CD4-positive, alpha-beta T cell treated with Interferon gamma for 1 hour (primary cell): ENCODE measurements at places on chromosomes 5 and 9.

- no peak for DNase-seq
Measured at GRCh38 chr9:110124439-110124838, 83.5 kb downstream of the C9orf152 start.

DNA sequence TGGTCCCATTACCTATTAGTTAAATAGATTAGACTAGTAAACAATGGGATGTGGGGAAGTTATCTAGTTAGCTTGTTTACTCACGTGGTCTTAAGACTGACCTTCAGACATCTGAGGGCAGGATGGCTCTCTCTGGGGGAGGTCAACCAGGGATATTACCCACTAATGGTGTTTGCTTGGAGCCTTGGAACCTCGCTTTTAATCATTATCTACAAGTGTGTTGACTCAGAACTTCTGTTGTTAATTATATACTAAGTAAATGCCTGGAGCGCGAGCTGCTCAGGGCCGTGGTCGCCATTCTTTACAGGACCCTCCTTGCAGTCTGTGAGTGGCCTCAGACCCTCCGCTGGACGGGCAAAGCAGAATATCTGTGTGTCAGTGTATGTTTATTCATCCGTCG is 48.5 kb upstream of the ZNF354A start:
- no peak for DNase-seq

GRCh38 chr9:126147186-126147935 is 179.3 kb upstream of the MVB12B start:
- DNase-seq = no peak

DNA sequence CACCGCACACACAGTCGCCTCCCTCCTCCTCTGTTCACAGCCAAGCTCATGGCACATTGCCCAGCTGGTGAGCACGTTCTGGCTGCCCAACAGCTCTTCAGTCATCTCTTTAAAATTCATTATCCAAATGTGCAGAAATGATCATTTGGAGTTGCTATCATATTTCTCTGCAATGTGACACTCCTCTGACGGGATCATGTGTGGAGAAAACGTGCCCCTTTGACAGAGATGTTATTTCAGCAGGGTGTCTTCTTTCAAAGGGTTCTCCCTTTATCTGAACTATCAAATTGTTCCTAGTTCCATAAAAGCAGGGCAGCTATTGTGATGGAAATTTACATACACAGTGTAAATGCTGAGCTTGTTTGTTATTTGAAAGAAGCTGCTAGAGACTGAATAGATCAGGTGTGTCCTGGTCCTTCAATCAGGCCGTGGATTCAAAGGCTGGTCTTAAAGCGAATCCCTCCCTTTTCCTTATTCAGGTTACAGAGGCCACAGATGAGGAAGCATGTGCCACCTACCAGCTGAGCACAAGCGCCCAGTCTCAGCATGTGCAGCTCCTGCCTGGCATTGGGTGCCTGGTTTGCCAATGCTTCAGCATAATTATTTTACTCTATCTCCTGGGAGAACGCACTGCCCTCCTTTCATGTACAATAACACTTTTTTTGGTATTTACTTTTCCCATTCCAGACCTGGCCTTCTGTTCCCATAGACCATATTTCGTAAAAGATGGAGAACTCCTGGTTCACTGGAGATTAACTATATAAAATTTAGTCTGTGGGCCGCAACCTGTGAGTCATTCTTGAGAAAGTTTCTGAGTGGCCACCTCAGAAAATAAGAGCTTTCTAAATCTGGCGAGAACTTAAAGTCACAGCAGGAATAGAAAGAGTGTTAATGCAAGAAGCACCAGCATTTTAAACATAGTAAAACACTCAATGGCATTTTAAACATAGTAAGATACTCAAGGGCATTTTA is 433.7 kb downstream of the ENC1 start:
- no peak for DNase-seq

DNA sequence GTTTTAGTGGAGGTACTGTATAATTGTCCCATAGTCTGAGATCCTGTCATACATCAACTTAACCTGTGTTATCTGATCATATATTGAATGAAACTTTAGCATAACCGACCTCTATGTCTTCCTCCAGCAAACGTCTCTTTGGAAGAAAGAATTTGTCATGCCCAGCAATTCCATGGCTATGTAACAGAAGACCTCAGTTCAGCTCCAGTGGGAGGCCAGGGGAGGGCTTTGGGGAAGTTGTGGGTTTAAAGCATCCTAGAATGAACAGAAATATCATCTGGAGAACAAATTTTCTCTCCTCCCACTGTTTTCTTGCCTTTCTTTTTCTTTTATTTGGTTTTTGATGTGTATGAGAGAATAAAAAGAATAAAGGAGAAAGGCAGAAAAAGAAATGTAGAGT is 164.5 kb downstream of the GAS1 start:
- no peak for DNase-seq

DNA sequence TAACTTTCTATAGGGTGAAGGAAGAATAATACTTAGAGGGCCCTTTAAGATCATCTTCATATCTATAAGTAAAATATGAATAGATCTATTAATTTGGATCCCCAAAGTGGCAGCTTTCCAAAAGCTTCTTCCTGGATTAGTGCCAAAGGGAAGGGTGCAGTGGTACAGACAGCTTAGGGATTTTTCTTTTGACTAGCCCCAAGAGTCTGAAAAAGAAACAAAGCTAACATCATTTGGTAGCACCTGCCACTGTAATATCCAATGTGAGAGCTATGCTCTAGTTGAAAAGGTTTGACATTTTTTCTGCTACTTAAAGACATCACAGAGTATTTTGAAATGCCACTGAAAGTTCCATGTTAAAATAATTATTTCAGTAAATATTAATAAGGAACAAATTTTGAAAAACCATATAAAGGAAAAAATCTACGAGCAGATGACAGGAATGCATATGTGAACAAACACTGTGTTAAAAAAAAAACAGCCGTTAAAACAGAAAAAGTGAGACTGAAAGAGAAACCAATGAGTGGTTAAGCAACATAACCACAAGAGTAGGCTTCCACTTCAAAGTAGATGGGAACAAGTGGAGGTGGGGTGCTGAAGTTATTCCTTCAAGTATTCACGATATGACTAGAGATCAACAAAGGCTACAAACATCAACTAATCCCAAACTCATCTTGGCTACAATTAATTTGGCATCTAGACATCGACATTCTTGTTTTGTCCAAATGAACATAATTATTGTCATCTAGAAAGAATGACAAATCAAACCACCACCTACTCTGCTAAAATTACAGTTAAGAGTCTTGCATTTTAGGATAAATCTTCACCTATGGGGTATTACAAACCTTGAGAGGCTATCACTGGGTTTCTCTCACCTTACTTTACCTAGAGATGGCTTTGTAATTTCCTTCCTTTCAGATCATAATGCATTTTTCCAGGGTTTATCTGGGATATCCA is 137.5 kb downstream of the CPLANE1 start:
- DNase-seq = no peak

DNA sequence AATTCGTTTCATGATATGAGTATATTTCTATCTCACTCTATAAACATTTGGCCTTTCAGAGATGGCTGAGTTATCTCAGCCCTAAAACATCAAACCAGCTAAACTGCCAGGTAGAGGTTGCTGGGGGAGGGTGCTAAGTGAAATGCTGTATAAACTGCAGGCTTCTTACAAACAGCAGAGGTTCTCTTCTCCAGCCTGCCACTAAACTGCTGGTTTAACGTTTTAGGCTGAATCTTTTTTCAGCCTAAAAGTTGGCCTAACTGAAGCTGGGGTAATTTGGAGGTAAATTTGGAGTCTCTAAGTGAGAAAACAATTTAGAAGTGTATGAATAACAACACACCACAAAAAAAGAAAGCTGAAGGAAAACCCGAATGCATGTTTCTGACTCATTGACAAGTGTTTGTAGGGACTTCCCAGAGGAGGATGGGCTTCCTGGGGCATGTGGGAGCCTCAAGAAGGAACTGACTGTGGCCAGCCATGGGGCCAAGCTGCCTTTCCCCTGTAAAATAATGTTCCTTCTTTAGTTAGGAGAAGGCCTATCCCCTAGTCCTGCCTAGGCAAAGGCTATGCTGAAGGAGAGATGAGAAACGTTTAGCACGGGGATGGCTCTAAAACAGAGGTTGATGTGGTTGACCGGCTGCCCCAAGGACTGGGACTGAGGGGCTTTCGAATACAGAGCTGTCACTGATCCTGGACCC is 44.3 kb downstream of the SLC28A3 start:
- DNase-seq = peak; percentile 20

- no peak for DNase-seq
Measured at GRCh38 chr5:29051509-29051908, 2013.1 kb upstream of the CDH9 start.

DNA sequence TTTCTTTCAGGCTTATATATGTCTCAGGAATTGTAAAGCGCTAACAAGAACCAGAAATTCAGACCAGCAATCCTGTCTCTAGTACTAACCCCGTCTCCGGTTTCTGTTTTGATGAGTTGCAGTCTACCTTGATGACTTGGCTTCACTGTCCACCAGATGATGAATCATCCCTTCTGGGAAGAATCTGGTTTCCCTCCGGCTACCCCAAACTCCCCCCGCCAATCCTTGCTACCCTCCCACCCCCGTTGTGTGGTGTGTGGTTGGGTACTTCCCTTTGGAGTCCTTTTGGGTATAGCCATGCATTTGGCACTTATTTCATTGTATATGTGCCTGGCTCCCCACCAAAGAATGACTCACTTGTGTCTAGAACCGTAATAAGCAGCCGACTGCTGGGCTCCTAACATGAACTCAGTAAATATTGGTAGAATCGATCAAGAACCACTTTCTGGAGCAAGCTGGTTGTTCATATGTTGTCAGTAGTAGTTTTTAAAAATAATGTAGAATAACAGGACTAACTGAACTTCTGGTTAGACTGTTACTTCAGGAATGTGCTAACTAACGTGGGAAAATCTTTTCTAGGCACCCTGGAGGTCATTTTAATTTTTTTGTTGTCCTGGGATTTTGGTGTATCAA is 8.3 kb upstream of the TGFBI start:
- DNase-seq = peak; percentile 70

- DNase-seq = no peak
Measured at GRCh38 chr5:961002-961710, 47.4 kb upstream of the NKD2 start.

DNA sequence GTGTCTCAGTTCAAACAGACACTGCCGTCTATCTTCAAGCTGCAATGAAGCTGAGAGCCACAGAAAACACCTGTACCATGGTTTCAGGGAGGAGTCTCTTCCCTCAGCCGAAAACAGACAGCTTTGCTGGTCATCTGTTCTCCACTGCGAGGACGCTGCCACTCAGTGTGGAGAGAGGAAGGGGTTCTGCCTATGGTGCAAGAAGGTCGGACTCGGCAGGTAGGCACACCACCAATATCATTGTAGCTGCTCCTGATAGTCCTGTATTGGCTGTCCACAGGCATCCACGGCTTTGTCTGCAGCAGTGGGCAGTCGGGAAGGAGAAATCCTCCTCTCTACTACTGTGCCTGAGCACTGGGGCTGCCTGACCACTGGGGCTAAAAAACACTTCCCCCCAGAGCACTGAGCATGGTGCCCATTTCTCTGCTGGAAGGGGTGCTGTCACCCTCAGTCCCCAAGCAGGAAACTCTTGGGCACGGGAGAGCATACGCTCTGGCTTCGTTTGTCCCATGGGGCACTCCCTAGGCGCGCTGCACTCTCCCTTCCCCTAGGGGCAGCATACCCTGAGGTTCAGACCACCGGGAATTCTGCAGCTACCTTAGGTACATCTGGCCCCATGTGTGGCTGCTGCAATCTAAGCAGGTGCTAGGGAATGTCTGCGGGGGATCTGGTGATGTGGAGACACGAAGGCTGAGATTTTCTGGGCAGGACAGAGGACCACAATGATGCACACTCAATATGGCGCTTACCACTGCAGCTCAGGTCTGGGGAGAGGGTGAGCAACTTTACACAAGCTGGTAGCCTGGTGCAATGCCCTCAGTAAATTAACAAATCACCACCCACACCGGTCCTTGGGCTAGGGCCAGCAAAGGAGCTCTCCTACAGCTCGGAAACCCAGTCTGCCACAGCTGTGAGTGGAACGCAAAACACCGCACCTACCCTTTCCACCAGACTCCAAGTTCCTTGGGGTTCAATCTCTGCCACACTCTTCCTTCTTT is 880.9 kb upstream of the SEMA6A start:
- no peak for DNase-seq

- DNase-seq = no peak
Measured at GRCh38 chr9:97518909-97519307, 17.4 kb downstream of the TMOD1 start.

GRCh38 chr5:131194725-131195124 is 24.0 kb downstream of the LYRM7 start:
- DNase-seq = no peak

DNA sequence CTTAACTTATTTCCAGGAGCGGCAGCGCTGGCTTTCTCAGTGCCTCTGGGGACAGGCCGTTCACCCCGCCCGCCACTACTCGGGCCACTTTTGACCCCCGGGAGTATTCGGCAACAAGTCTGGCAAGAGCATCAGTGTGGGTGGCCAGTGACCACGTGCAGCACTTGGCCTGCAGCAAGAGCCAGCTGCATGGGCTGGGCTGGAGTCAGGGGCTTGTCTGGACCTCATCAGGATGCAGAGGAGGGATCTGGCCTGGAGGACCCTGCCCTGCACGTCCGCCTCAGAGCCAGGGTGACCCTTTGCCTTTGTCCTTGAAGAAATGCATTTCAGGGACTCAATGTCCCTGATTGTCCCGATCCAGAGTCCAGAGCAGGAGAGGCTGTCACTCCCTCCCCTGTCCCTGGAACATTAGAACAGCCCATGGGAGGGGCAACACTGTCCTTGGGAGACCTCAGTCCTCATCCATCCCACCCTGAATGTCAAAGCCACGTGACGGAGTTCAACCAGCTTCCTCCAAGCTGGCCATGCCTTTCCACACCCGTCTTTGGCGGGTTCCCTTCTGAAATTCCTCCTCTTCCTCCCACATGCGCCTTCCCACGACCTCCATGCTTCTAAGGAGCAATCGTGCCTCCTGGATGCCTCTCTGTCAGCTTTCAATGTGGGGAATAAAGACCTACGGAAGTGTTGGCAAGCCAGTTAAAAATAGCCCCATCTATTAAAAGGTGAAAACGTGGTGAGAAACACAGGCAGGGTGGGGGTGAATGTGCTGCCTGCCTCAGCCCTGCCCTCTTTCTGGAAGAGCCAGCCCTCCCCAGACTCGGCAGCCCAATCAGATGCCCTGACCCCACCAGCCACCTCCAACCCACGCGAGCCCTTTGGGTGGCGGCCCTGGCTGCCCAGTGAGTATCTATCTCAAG is 99.0 kb downstream of the OLFM1 start:
- no peak for DNase-seq

DNA sequence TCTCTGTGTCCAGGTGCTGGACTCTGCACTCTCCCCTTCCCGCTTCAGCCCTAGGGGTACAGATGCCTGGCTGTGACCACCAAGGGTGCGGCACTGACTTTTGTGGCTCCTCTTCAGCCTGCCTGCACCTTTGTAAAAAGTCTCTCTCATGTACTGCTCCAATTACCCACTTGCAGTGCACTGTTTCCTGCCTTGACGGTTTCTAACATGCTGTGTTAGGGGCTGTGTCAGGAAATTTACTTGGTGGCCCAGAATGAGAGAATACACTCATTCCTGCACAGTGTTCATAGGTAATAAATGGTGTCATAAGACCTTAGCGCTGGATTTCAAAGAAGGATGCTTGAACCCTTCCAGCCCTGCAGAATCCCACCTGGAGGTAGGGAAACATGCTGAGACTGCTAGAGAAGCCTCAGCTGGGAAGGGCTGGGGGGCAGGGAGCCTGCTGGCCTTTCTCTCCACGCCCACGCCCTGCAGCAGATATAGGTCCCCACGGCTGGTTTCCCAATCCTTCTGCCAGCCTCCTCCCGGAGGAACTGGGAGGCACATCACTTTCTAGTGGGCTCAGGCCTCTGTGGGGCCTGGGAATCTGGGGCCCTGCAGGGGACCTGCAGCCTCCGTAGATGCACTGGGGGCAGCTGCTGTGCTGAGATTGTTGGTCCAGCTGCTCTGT is 17.6 kb upstream of the HRH2 start:
- DNase-seq = no peak
